ENCODE measurements at places on chromosomes 4 and X.

GRCh38 chr4:78889955-78890354 lies 49.3 kb downstream of the PAQR3 start:
- DNase-seq: no peak

- no peak for DNase-seq
Observed at GRCh38 chrX:115892056-115892708, 278.4 kb upstream of the AGTR2 start.

DNA sequence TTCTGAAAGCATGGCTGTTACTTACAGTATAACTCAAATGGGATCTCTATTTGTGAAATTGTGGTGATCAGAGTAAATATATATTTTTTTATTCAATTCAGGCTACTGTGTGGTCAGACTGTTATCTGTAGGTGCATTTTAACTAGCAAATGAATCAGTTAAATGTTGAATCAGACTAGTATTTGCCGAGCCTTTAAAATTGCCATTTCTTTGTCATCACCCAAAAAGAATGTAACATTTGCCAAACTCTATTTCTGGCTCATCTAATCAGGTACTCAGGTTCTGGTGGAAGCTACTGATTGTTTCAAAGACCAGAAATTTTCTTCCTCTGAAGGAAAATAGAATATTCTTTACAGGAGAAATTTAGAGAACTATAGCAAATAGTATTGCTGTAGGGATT lies 1.8 kb upstream of the NAA15 start:
- DNase-seq: no peak

DNA sequence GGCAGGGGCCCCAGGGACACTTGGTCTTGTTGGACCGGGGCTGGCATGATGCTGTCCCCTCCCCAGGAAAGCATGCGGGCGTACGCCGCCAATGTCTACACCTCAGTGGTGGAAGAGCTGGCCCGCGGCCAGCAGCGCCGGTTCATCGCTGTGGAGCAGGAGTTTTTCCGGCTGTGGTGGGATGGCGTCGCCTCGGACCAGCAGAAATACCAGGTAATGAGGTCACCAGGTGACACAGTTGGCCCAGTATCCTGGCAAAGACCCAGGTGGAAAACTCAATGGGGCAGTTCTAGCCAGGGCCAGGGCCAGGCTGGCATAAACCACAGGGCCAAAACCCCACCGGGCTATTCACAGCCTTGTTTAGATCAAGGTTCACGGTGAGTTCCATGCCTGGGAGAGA lies 1.5 kb downstream of the MAN2B2 start:
- DNase-seq: no peak

DNA sequence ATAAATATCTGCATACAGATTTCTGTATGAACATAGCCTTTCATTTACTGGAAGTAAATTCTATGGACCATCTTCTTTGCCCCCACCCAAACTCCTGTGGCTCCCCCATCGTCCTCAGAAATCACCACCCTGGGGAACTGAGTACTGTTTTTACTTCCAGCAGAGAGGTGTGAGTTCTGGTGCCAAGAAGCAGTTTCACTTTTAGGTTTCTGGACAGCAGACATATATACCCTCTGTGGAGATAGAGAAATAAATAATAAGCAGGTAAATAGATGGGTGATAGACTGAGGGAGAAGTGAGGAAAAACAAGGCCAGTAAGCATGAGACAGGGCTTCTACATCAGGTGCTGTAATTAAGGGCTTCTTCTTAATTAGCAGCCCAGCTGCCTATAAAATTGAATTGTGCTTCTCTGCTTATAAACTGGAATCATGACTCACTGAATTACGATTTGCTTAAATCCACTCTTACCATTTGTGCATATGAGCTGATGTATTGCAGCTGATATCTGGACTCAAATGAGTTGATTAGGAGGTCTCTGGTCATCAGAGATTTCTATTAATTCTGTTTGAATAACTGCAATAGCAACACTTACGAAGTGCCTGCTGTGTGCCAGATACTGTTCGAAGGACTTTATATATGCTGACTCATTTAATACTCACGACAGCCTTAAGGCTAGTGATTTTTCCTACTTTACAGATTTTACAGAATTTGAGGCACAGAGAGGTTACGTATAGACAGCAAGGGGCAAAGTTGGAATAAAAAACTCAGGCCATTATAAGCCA lies 60.8 kb upstream of the DHX15 start:
- no peak for DNase-seq

- no peak for DNase-seq
Observed at GRCh38 chr4:1365271-1366178, 18.5 kb downstream of the UVSSA start.

DNA sequence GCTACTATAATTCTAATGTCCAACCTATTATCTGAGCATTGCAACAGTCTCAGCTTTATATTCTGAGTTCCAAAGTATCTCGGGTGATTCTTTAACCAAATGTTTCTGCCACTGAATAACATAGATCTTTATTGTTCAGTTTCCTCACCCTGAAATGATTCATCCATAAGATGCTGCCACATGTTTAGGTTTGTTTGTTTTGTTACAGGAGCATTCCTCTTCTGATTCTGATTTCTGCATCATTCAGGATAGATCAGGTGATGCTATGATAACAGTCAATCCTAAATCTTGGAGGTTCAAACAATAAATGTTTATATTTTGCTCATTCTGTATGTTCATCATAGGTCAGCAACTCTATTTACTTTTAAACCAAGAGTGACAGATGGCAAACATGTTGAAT lies 927.6 kb downstream of the PCDH7 start:
- DNase-seq: no peak

GRCh38 chrX:45351478-45351877 lies 150.8 kb upstream of the DIPK2B start:
- DNase-seq: no peak

- peak; percentile 70 for DNase-seq
Observed at GRCh38 chr4:188387179-188387791, 248.0 kb downstream of the TRIML1 start.

DNA sequence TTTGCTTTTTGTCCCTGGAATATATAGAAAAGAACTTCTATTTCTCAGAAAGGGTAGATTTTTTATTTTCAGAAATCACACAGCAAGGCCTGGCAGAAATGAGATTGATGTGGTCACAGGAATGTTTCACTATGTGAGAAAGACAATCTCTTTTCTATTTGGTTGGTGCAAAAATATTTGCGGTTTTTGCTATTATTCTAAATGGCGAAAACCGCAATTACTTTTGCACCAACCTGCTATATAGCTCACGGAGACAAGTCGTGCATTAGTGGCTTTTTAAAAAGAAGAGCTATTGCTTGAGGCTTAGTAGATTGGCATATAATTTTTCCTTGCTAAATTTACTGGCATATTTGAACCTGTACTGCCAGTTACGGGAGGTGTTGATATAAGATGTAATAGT lies 100.4 kb downstream of the ITM2A start:
- DNase-seq: no peak

- no peak for DNase-seq
Observed at GRCh38 chr4:120156120-120156718, 89.6 kb upstream of the MAD2L1 start.

- no peak for DNase-seq
Observed at GRCh38 chr4:134337574-134337973, 136.0 kb upstream of the PABPC4L start.

DNA sequence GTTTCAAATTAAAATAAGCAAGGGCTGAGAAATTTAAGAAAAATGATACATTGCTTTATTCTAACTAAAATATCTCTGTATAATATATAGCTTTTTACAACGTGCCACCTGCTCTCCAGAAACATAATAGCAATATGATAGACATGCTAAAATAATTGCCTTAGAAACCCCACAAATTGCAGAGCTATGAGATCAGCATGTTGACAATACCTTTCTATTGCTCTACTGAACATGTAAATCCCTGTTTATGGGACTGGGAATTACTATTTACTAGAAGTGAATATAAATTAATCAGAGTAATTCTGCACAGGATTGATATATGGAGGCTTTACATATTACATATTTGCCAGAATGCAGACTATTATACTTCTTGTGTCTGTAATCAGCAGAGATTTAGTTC lies 1831.1 kb upstream of the IGFBP7 start:
- no peak for DNase-seq

- DNase-seq: no peak
Observed at GRCh38 chr4:16078195-16078760, 5.5 kb downstream of the PROM1 start.

DNA sequence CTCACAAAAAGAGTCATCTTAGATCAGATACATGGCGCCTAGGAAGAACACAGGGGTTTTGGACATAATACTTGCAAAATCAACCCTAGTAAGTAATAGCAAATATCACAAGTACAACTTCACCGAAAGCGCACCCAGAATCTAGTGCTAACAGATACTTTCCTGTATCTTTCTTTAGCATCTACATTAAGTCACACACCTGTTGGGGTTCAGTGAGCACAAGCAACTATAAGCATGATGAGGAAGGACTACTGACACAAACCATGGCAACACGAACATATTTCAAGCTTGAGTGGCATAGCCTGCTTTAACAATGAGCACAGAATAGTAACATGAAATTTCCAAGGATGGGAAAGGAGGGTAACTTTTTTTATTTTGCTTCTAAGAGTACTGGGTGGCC lies 116.1 kb downstream of the GPC3 start:
- no peak for DNase-seq

GRCh38 chr4:44817930-44818329 lies 91.6 kb upstream of the GNPDA2 start:
- no peak for DNase-seq
